ENCODE measurements at places on chromosomes 11 and 22.

DNA sequence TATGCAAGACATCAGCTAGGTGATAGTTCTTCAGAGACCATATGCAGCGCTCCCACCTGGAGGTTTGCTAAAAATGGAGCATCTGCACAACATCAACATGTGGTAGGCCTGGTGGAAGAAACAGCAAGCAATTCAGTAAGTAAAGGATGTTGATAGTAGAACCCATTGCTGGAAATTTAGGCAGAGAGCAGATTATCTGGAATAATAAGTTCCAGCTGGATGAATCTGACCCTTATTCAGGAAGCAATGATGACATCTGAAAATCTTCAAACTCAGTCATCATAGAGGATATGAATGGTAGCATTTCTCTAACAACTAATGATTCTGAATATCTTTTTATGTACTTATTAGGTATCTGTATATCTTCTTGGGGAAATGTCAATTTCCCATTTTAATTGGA is 225.2 kb upstream of the ANO3 start:
- DNase-seq, result no peak

GRCh38 chr22:20918663-20919218 is 1.5 kb downstream of the CRKL start:
- DNase-seq, result no peak

DNA sequence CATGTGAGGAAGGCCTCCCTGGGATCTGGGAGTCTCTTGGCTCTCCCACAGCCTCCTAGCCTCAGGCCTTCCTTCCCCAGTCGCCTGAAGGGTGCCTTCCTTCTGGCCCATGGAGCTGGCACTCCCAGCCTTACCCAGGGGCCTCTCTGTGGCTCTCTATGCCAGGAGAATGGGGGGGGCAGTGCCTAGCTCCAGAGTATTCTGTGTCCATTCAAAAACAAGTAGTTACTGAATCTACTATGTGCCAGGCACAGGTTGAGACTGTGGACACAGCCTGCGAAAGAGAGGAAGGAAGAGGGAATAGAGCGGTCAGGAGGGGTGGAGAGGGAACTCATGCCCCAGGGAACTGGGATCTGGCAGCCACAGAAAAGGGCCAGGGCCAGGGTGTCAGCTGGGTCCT is 2.7 kb upstream of the PLA2G3 start:
- DNase-seq, result no peak

GRCh38 chr11:19326499-19326898 is 85.8 kb upstream of the E2F8 start:
- no peak for DNase-seq

DNA sequence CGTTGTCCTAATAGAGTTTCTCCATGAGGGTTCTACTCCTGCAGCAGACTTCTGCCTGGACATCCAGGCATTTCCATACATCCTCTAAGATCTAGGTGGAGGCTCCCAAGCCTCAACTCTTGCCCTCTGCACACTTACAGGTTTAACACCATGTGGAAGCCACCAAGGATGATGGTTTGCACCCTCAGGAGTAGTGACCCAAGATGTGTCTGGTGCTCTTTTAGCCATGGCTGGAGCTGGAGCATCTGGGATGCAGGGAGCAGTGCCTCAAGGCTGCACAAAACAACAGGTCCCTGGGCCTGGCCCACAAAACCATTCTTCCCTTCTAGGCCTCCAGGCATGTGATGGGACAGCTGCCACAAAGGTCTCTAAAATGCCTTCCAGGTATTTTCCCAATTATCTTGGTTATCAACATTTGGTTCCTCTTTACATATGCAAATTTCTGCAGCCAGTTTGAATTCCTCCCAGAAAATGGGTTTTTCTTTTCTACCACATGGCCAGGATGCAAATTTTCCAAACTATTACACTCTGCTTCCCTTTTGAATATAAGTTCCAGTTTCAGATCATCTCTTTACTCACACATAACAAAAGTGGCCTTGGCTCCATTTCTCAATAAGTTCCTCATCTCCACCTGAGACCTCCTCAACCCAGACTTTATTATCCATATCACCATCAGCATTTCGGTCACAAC is 69.5 kb upstream of the GNAZ start:
- no peak for DNase-seq

All from CD8-positive, alpha-beta memory T cell (primary cell).